T follicular helper cell (primary cell): ENCODE measurements at places on chromosomes 6 and 20.

GRCh38 chr6:170057961-170058877 lies 232.7 kb downstream of the DLL1 start:
- DNase-seq = no peak

GRCh38 chr6:149941583-149942460 lies at the start of gene ULBP2:
ULBP2 (plus strand) TSS chr6:149942014; CDS start chr6:149942073, 59 bp downstream.
- DNase-seq = peak; percentile 91

- DNase-seq = no peak
These were observed 536 bp upstream of the FNDC1 start for GRCh38 chr6:159168536-159169192.

DNA sequence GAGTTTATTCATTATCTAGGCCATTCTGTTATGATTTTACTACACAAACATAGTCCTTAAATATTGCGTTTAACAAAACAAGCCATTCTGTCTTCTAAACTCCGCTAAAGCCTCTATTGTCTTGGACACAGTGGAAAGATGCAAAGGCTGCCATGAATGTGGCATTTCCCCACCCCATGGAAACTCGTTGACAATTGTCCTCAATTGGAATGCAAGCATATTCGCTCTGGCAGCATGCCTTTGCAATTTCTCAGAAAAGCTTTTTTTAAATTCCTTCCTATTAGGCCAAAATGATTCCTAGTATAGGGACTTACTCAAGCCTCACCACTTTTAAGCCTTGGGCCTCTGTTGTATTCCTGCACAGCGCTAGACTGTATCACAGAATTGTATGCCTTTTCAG lies 22.8 kb downstream of the OR2A4 start:
- no peak for DNase-seq

GRCh38 chr20:2170404-2170803 lies 68.8 kb downstream of the STK35 start:
- no peak for DNase-seq

- no peak for DNase-seq
These were observed 157.8 kb upstream of the PREP start for GRCh38 chr6:105560611-105561066.

DNA sequence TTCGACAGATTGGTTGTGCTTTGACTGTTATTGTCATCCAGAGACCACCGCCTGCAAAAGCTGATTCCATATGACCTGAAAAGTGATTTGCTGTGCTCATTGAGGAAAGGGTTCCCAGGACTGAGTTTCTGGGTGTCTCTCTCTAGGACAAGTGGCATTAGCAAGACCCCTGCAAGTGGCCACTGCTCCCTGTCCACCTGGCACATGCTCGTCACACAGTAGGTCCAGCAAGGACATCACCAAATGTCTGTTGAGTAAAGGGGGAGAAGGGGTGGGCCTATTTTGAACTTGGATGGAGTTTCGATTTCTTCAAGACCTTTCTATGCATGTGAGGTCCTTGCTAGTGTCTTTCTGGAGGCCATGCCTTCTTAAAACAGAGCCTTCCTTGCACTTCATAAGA lies 48.9 kb upstream of the IYD start:
- no peak for DNase-seq

DNA sequence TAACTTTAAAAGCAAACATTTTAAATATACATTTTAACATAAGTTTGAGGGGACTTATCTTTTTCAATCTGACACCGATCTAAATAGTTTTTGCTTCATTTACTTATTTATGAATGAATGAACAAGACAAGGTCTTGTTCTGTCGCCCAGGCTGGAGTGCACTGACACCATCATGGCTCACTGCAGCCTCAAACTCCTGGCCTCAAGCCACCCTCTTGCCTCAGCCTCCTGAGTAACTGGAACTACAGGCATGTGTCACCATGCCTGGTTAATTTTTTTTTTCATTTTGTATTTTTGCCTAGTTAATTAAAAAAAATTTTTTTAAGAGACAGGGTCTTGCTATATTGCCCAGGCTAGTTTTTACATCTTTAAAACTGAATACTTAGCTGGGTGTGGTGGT lies 25.4 kb downstream of the FBXO9 start:
- no peak for DNase-seq

DNA sequence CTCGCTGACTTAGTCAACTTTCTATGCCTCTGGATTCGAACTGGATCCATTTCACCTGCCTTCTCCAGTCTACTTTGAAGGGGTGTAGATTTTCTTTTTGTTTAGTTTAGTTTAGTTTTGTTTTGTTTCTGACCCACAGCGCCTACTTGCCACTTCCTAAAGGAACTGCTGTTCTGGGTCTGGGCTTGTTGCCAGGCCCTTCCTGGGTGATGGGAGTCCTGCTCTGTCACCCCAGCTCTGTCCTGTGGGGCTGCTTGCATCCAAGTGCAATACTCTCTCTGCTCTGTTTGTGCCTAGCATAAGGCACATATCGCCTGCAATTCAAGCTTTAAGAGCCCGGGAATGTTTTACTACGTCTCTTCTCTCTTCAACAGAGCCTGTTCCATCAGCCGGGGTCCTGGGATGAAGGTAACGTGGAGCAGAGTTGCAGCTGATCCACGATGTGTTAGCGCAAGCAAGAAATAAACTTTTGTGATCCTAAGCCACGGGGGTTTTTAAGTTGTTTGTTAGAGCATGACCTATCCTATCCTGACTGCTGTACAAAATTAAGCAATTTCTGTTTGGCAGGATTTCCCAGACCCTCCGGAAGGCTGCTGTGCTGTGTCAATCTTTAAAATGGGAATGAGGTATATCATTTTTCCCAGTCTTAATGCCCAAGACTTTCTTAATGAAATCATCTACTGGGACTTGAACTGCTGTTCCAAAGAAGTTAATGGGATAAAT lies 30.9 kb upstream of the TAGAP start:
- DNase-seq = no peak

- no peak for DNase-seq
These were observed 1240.8 kb upstream of the ADGRB3 start for GRCh38 chr6:67394254-67394653.

GRCh38 chr6:39128832-39129231 lies 13.8 kb upstream of the SAYSD1 start:
- DNase-seq = no peak

- DNase-seq = peak; percentile 2
These were observed at the start of gene MOCS1 for GRCh38 chr6:39934131-39934757. MOCS1 (minus strand) TSS chr6:39934462; CDS start chr6:39934417, 45 bp downstream.

DNA sequence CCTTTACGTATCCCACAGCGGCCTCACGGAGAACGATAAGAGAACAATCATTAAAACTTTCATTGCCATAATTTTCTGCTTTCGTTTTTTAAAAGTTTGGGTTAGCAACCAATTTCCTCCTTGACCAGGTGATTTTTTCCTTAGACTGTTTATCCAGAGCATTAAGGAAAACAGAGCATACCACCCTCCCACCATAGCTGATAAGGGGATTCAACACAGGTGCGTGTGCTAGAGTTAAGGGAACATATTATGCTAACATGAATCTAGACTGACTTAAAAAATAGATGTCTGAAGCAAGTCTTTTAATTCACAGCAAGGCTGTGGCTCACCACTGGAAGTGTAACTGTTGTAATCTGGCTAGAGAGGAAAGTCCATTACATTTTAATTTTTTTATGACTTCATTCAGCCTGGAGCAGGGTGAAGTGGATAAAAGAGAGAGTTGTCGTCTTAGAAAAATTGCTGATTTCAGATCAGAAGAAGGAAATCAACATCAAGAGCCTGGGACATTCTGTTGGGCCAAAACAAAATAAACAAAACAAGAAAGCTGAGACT lies 5.5 kb upstream of the SLC22A2 start:
- no peak for DNase-seq

- DNase-seq = no peak
These were observed 368.0 kb downstream of the QKI start for GRCh38 chr6:163782436-163783003.

- DNase-seq = no peak
These were observed 1.3 kb upstream of the RUNX2 start for GRCh38 chr6:45326698-45327417.
